ENCODE measurements at places on chromosomes 11 and 22.

- no peak for DNase-seq
Observed at GRCh38 chr11:31815711-31816467, 4.8 kb upstream of the PAX6 start.

GRCh38 chr22:32607086-32607485 lies 132.5 kb downstream of the FBXO7 start:
- no peak for DNase-seq

DNA sequence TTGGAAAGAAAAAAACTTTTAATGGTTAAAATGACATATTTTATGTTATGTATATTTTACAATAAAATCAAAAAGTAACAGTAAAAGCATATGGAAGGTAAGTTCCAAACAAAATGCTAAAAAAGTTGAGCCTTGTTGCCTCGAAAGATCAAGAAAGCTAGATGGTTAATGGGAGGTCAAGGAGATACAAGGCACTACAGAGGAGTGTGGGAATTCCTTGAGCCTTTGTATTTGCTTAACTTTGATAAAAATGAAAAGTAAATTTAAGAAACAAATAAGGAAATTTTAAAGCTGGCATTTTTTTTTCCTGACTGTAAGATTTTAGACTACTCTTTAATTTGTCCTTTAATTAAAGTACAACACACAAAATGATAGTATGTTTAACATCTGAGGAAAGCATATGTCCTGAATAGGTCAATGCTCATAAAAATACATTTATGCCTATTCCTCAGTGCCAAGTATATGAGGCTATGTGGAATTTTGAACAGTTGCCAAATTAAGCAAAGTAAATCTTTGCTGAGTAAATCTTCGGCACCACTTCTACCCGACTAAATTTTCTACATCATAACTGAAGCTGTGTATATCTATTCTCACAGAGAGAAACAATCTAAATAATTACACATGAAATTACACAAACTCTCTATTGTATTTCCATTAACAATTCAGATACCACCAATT lies 108.8 kb downstream of the TTC28 start:
- no peak for DNase-seq

GRCh38 chr11:8251616-8252295 lies 11.9 kb downstream of the LMO1 start:
- DNase-seq = no peak

DNA sequence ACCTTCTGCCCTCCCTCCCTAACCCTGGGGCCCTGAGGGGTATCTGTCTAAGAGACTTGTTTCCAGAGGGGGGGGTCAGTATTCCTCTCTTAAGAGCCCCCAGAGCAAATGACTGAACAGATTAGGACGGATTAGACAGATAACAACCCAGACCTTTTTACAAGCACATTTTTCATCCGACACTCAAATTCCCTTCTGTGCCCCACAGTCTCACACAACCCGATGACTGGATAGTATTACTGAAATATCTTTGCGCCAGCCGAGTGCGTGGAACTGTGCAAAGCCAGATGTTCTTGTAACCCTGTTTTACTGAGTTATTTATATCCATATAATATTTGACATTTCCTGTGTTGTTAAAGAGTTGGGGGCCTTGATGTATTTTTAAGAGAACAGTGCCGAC lies 30.9 kb upstream of the FLI1 start:
- no peak for DNase-seq

GRCh38 chr11:119832202-119832935 lies 103.4 kb upstream of the NECTIN1 start:
- no peak for DNase-seq

- DNase-seq = no peak
Observed at GRCh38 chr11:105448703-105449079, 161.2 kb upstream of the GRIA4 start.

GRCh38 chr22:46245511-46245910 lies 4.6 kb downstream of the CDPF1 start:
- DNase-seq = no peak
